ENCODE measurements at places on chromosomes 5 and 9.

- no peak for DNase-seq
Measured at GRCh38 chr5:75214409-75214808, 22.3 kb downstream of the ANKRD31 start.

DNA sequence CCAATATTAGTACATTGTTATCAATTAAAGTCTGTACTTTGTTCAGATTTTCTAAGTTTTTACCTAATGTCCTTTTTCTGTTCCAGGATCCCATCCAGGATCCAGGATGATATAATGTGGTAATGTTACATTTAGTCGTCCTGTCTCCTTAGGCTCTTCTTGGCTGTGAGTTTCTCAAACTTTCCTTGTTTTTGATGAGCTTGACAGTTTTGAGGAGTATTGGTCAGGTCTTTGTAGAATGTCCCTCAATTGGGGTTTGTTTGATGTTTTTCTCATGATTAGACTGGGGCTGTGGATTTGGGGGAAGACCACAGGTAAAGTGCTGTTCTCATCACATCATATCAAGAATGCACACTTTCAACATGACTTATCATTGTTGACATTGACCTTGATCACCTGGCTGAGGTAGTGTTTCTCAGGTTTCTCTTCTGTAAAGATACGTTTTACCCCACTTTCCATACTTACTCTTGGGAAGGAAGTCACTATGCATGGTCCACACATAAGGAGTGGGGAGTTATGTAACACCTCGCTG, 9.6 kb downstream of the NDFIP1 start:
- no peak for DNase-seq

DNA sequence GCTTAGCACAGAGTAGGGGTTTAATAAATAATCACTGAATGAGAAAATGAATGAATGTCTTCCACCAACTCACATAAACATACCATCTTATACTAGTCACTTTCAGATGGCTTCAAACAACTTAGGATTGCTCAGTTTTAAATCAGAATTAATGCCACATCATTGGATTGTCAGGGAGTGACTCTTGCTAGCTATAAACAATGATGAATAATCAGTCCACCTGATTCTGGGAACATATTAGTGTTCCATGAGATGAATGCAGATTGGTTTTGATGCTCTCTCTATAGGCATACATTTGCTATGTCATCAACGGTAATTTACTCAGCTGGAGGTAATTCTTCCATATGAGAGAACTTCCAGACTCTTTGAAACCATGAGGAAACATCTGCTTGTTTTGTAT, 97.4 kb downstream of the CDH9 start:
- DNase-seq, result peak; percentile 24

GRCh38 chr5:19125956-19126713, 861.9 kb downstream of the CDH18 start:
- no peak for DNase-seq

DNA sequence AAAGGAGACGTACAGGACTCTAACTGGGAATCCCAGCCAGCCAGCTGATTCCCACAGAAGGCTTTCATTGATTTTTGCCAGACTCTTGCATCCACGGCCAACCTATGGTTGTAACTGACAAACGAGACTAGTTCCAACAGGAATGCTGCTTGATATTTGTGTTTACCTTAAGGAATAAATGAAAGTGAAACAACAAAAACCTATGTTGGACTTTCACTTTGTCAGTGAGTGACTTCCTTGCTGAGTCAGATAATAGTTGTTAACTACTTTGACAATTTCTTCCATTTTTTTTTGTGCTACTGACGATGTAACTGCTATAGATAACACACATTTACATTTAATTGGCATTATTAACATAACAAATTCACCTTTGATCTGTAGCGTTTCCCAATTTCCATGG, 63.4 kb upstream of the LRRTM2 start:
- DNase-seq, result no peak

DNA sequence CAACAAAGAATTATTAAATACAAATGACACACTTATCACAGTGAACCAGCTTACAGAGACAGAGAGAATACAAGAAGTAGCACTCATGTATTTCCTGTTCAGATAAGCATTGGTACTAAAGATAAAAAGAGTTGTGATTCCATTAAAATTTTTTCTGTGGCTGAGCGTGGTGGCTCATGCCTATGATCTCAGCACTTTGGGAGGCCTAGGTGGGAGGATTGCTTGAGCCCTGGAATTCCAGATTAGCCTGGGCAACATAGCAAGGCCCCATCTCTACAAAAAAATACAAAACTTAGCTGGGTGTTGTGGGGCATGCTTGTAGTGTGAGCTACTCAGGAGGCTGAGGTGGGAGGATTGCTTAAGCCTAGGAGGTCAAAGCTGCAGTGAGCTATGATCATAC, 32.9 kb downstream of the FCHO2 start:
- DNase-seq, result no peak

GRCh38 chr5:1410156-1411014, 34.9 kb downstream of the SLC6A3 start:
- no peak for DNase-seq

DNA sequence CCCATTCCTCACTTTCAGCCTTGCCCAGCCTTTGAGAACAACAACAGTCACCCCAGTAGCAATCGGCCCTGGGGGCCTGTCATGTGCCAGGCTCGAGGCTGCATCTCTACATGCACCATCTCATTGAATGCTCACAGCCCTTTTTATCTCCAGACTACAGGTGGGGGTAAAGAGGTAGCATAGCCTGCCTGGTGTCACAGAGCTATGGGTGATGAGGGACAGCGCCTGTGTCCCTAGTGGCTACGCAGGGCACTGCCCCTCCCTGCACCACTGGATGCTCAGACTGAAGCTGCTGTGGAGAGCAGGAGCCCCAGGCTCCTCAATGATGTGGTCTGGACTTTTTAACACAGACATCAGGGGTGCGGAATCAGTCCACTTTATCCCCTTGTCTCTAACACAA, 2.8 kb downstream of the CAMK2A start:
- DNase-seq, result no peak

GRCh38 chr9:135010586-135010860, 76.9 kb upstream of the OLFM1 start:
- DNase-seq, result no peak

DNA sequence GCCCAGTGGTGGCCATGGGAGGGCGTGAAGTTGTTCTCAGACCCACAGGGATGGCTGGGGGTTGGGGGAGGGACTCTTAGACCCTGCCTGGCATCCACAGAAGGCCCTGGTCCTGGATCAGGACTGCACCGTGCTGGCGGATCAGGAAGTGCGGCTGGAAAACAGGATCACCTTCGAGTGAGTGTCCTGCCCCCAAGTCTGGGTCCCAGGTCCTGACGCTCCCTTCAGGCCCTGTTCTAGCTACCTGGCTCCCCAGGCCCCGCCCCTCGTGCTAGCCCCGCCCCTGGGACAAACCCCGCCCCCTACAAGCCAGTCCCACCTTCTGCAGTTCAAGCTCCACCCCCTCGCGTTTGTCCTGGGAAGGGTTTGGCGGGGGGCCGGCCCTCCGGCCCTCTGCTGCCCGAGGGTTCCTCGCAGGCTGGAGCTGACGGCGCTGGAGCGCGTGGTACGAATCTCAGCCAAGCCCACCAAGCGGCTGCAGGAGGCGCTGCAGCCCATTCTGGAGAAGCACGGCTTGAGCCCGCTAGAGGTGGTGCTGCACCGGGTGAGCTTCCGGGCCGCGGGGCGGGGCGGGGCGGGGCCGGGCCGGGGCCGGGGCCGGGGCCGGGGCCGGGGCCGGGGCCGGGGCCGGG, 12.9 kb downstream of the RGS14 start:
- DNase-seq, result no peak

DNA sequence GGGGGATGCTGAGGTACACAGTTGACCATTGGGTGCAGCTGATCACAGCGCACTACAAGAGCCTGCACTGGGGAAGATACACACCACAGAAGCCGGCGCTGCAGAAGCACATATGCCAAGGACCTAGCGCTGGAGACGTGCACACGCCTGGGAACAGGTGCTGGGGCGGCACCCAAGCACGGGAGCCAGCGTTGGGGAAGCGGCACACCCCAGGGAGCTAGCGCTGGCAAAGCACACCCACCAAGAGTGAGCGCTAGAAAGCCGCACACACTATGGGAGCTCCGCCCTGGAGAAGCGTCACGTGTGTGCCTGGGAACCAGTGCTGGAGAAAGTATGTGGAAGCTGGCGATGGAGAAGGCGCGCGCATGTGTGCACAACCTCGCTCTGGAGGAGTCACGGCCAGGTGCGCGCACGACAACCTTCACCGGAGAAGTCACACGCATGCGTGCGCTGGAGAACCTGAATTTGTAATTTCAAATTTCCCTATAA, 4.5 kb downstream of the FANCC start:
- DNase-seq, result peak; percentile 89

- no peak for DNase-seq
Measured at GRCh38 chr5:82855893-82856550, 221.2 kb downstream of the TMEM167A start.

DNA sequence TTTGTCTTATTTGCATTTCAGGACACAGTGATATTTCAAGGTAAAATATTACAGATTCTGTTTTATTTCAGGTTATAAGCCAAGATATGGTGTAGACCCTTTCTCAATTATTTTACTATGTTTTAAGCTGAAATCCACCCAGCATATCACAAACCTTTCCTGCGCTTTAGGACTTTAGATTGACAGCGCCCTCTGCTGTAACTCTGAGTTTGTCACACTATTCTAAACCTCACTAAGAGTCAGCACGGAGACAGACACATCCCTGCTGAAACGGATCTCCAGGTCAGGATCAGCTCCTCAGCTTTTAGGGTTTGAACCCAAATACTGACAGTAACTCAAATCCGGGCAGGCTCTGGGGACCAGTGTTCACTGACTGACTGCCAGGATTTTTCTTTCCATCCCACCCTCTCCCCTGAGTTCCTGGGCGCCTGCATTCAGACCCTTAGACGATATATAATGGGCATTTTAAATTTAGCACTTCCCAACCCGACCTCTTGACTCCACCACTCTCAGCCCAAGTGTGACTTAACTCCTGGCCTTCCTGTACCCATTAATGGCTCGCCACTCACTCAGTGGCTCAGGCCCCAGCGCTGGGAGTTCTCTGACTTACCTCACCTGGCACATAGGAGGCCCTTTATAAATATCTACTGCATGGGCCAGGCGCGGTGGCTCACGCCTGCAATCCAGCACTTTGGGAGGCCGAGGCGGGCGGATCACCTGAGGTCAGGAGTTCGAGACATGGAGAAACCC, 33.5 kb downstream of the TLX3 start:
- DNase-seq, result peak; percentile 71

DNA sequence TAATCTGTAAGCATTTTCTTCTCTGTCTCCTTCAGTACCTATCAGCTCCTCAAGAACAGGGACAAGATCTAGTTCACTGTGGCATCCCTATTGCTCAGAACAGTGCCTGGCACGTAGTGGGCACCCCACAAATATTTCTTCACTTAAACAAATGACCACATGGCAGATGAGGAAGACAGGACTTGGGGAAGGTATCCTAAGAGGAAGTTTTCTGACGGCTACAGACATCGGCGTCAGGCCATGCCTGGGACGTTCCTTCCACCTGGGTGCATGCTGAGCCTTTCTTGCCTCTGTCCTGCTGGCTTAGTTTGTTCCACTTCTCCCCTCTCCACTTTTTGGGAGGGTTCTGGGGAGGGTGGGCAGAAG, 60.2 kb downstream of the NEURL1B start:
- DNase-seq, result no peak

GRCh38 chr9:95780121-95780520, 95.4 kb upstream of the ERCC6L2 start:
- no peak for DNase-seq

DNA sequence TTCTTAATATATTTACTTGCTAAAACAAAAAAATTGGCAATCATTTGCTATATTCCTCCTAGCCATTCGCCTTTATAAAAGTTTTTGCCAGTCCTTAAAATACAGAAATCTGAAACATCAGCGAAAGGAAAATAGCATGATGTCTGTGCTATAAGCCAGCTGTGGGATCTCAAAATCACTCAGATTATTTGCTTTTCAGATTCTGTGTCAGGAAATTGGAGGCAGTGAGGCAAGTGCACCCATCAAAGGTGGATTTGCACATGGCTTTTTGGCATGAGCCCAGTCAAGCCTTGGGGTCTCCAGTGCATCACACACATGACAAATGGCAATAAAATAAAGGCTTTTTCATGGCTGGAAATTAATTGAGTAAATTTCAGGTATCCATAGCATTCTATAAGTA, 196.8 kb upstream of the DAPK1 start:
- DNase-seq, result no peak

GRCh38 chr9:120481248-120481647, 98.7 kb downstream of the CDK5RAP2 start:
- DNase-seq, result no peak

- no peak for DNase-seq
Measured at GRCh38 chr9:117307701-117308100, 107.2 kb downstream of the ASTN2 start.

DNA sequence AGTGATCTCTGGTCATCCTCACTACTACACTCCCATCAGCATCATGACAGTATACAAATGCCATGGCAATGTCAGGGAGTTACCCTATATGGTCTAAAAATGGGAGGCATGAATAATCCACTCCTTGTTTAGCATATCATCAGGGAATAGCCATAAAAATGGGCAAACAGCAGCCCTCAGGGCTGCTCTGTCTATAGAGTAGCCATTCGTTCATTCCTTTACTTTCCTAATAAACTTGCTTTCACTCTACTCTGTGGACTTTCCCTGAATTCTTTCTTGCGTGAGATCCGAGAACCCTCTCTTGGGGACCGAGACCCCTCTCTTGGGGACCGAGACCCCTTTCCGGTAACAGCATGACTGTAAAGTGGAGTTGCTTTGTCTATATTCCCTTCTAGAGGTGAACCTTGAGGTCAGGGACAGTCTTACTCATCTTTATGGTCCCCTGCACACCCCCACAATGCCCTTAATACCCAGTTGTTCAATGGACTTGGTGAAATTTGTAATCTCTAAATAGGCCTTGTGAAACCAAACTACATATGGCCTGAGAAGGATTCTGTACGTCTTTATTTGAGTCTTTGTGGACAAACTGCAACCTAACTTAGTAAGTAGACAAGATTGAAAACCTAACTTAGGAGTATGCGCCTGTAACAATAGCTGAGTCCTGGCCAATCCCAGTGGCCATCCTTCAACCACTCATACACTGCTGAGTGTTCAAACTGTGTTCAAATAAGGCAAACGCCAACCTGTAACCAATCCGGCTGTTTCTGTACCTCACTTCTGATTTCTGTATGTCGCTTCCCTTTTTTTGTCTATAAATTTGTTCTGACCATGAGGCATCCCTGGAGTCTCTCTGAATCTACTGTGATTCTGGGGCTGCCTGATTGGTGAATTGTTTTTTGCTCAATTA, 32.3 kb upstream of the UBTD2 start:
- no peak for DNase-seq

DNA sequence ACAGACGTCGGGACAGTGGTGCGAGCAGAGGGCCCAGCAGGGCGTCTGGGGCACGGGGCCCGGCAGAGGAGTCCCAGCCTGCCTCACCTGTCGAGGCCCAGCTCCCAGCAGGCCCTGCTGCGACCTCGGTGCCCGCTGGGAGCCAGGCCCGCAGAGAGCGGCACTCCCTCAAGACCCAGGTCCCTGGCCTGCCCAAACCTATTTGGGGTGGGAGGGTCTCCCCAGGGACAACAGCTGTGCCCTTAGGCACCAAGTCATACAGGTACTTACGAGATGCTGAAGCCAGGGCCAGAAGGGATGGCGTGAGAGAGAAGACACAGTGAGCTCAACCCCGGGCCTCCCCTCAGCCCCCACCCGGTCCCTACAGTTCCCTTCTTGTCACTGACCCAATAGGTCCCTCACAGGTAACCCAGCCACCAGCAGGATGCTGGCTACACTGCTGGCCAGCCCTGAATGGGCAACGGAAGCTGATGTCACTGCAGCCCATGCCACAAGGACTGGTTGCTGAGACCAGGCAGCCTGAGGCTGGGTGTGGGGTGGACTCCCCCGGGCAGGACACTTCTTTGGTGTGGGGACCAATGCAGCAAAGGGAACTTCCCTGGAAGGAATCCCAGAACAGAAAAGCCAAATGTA, 3.7 kb downstream of the NSMF start:
- no peak for DNase-seq

All from NCI-H1694 (cell line).